Pulmonary artery endothelial cell (primary cell): ENCODE measurements at places on chromosomes 1 and 21. TPM values are rescaled to one million over a fixed set of nuclear protein-coding genes. Genes with fewer than 3 reads are reported as not detected.

- no peak for DNase-seq
These were observed 625.2 kb downstream of the SMYD3 start for GRCh38 chr1:245881767-245882391.

DNA sequence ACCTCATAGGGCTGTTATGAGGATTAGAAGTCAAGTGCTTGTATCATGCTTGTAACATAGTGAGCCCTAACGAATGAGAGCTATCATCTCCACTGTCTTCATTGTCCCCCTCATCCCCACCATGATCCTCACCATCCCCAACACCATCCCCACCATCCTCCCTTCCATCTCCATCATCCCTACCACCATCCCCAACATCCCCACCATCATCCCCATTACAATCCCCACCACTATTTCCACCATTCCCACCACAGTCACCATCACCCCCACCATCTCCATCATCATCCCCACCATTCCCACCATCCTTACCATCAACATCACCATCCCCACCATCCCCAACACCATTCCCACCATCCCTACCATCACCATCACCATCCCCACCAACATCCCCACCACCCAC is 39.1 kb upstream of the PADI1 start:
- no peak for DNase-seq

Gene MXRA8
- total RNA-seq: 0.99 and 2.2 TPM in 2 replicates

Gene CHRM3
- 1.6 TPM in 1 of 2 replicates, not detected in the other for total RNA-seq

- DNase-seq: no peak
These were observed 23.1 kb downstream of the FAM89A start for GRCh38 chr1:231016966-231017365.

GRCh38 chr1:27090911-27091310 is 64.0 kb downstream of the SLC9A1 start:
- no peak for DNase-seq

Gene S100A16
- total RNA-seq: 689 and 738 TPM in 2 replicates

Gene ANGPTL7
- not detected in 2 replicates for total RNA-seq

DNA sequence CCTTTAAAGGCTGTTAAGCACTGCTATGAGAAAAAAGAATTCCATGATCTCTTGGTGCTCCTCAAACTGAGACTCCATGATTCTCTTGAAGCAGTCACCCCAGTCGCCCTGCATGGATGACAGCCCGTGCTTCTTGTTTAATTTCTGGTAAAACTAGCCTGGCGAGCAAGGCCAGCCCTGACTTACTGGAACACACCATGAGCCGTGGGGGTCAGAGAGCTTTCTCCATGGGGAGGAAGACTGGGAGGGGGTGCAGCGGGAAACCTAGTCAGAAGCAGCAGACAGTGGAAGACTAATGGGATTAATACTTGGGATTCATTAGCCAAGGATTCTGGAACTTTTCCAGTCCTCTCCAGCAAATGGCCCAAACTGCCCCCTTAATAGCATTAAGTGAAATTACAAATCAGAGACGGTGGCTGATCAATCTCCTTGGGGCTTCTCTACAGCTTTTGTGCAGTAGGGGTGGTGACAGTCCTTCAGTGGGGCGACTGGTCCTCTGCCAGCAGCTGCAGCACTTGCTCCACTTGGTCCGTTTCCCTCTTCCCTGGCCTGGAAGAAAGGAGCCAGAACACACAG is 57.2 kb upstream of the LRRN2 start:
- no peak for DNase-seq

- no peak for DNase-seq
These were observed 36.8 kb downstream of the B3GALT5 start for GRCh38 chr21:39649526-39649925.

DNA sequence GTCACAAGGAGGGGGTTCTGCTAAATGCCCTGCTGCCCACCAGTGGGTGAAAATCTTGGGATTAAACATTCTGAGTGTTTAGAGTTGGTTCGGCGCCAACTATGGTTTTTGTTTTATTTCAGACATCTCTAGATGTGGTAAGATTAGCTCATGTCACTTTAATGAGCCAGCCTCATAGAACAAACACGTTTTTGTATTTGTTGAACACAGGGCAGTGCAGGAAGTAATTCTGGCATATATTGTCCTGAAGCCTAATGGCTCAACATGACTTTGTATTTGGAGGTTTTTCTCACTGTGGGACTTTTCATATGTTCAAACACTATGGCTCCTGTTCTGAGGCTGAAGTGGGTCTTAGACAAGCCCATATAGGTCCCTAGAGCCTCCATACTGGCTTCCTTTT is 107.8 kb downstream of the NGF start:
- no peak for DNase-seq

Gene PLA2G2C
- not detected in 2 replicates for total RNA-seq

DNA sequence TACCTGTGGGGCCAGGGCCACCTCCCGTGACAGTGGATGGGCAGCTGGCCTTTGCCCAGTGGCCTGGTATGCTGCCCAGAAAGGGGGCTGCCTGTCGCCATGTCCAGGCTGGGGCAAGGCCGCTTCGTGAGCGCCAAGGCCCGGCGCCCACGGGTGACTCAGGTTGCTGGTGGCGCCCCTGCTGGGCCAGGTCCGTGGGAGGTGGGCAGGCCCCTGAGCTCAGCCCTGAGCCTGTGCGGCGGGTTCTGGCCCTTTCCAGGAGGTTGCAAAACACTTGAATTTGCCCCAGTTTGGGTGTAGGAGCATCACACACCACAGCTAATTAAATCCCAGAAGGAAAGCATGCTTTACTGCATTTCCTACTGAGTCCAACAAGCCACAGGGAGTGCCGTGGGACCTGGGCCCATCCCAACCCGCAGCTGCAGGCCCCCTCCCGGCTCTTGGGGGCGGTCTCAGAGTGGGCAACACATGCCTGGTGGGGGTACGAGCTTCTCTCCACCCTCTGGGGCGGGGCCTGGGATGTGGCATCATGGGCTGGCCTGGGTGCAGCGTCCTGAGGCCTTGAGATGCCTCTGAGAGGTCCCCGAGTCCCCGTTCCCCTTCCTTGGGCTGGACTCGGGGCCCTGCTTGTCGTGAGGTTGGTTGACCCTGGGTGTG is 159.8 kb downstream of the PEX14 start:
- DNase-seq: no peak

Gene ESRRG
- total RNA-seq: not detected in 2 replicates

DNA sequence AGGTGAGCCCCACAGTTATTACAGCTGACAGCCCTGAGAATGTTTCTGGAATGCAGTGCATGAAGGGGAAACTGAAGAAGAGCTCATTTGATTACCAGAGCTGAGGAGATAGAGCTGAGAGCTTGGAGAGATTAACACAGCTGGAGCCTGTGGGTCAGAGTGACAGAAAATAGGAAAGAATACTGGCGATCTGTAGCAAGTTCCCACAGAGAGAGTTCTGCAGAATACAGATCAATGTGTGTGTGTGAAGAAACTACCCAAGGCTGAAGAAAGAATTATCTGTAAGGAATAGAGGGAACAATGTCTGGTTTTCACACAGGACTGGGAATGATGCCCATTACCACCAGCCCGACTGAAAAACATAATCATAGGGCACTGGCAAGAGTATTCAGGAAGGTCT is 103.6 kb upstream of the SNX7 start:
- no peak for DNase-seq

Gene TCHHL1
- total RNA-seq: not detected in 2 replicates

GRCh38 chr1:231682779-231683178 is 56.2 kb downstream of the DISC1 start:
- DNase-seq: no peak

- DNase-seq: no peak
These were observed 327.8 kb upstream of the USP24 start for GRCh38 chr1:55542901-55543504.

Gene GPR3
- 0.49 and 0.86 TPM in 2 replicates for total RNA-seq
